ENCODE measurements at places on chromosomes 13 and 19.
A peak's percentile ranks its signal among the peaks of the same experiment; 100 is the strongest.

- peak; percentile 37 for DNase-seq
Observed at GRCh38 chr13:41916173-41916954, 44.5 kb downstream of the VWA8 start.

DNA sequence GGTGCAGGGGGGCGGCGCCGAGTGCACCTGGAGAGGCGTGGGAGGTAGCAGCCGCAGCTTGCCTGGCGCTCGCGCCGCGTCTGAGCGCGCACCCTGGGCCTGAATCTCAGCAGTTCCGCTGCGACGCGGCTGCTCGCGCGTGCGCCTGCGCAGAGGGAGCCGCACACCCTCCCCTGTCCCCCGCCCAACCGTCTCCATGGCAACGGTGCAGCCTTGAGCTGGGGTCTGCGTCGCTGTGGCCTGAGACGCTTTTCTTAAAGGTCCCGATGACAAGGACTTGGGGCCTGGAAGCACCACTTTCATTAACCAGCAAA lies at the start of gene PNMA8B:
Gene PNMA8B (minus strand): TSS at position 82 of the 314 bp plus-strand sequence. CDS start 402 bp downstream, outside the sequence.
- DNase-seq, result no peak

- no peak for DNase-seq
Observed at GRCh38 chr19:12872941-12873890, 8.0 kb downstream of the DNASE2 start.

DNA sequence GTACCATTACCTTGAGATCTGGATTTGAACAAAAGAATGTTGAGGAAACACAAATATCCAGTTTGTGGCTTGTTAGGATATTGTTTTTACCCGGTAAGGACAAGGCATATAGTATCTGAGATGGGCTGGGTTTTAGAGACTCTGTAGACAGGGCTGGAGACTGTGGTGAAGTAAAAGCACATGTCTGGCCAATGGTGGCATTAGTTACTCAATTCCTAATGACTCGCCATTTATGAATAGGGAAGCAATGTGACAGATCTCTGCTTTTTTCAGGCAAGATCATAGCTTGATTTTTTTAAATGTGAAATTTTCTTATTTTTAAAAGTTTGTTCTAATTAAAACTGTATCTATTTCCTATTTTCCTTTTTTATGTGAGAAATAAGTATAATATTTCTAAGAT lies 371.1 kb upstream of the SPRY2 start:
- no peak for DNase-seq

GRCh38 chr13:100520936-100521850 lies 67.4 kb downstream of the GGACT start:
- no peak for DNase-seq

- DNase-seq, result no peak
Observed at GRCh38 chr19:33622505-33622808, 704 bp downstream of the CHST8 start.

DNA sequence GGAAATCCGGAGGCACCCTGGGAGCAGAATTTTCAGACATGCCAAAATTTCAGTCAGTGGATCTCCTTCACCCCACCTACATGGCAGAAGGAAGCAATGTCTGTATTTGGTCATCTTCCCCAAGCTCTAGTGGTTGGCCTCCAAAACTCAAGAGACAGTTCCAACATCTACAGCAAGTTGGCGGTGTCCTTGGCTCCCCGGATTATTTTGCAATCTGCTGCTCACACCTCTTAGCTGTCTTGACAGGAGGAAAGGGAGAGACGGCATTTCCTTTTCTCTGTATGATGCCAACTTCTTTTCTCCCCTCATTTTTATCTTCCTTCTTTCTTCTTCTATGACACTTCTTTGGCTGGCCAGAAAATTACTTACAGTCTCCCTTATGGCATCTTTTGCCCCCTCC lies 159.9 kb downstream of the SUCLA2 start:
- DNase-seq, result no peak

GRCh38 chr13:53042877-53043276 lies 14.3 kb downstream of the OLFM4 start:
- DNase-seq, result no peak

DNA sequence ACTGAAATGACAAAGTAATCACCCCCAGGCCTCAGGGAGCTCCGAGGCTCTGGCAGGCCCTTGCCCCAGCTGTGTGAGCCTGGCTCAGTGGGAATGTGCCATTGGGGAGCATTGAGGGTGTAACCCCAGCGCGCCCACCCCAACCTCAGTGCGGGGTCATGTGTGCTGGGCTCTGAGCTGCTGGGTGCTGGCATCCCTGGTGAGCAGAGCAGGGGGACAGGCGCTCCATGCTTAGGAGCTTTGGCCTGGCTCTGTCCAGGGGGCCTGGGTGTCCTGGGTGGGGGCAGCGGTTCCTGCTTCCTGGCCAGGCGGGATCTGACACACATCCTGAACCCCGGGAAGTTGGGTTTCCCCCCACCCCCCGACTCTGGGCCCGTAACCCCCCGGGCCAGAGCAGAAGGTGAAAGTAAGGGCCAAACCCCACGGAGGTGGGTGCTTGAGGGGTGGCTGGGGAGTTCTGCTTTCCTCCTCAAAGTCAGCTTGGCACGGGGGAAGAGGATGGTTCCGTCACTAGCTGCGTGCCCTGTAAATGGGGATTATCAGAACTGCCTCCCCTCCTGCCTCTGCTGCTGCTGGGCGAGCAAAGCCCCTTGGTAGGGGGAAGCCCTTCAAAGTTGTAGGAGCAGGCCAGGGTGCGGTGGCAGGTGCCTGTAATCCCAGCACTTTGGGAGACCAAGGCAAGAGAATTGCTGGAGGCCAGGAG lies 1.7 kb downstream of the LRP3 start:
- no peak for DNase-seq

DNA sequence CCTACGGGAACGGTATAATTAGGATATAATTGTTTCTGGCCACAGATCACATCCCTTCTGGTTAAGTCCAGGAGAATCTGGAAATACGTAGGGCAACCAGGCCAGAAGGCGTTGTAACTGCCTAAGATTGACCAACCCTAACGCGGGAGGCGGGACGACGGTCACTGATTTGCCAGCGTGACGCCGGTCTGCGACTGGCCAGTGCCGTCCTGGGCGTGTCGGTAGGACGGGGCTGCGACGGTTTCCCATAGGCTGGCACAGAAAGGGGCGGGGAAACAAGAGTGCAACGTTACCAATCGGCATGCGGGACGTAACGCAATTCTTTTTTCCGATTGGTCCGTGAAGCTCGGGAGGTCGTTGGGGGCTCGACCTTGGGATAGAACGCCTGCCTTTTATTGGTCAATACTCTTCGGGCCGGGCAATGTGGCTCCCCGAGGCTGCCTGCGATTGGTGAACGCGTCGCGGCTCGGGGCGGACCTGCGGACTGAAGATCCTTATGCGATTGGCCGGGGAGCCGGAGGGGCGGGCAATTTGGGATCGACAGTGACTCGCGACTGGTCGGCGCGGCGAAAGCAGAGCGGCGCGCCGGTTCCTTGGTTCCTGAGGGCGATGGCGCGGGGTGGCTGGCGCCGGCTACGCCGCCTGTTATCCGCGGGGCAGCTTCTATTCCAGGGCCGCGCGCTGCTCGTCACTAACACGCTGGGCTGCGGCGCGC lies at the start of gene MPV17L2:
Gene MPV17L2 (plus strand): TSS at position 546 of the 715 bp plus-strand sequence. CDS start 64 bp downstream, at position 610.
- DNase-seq, result peak; percentile 99

DNA sequence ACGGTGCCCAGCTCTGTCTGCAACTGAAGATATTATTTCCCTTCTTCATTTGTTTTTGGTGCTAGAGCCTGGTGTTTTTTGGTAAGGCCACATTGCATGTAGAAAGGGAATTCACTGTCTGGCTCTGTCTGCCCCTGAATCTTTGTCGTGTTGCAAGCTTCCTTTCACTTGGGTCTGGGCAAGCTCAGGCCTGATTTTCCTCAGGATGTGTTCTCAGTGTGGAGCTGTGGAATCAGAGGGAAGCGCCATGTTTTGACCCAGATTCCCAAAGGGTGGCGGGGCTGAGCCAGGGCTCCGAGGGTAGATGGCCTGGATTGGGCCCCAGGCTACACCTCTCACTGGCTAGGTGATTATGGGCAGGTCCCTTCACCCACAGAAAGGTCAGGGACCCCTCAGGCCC lies 8.6 kb downstream of the PRKCSH start:
- DNase-seq, result no peak

DNA sequence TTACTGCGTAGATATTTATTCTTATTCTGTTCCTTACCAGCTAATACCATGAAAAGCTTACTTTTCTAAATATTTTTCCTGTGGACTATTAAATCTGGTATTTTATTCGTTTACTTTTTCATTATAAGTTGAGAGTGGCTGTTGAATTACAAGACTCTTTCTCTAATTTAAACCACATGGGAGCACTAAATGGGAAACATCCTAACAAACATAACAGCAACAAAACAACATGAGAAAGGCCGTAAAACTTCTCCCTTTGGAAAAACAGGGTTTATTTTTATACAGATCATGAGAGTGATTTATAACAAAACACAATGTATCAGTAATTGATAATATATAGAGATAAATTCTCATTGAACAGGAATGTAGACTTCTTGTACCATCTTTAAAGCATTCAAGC lies 1592.1 kb downstream of the EFNB2 start:
- no peak for DNase-seq

DNA sequence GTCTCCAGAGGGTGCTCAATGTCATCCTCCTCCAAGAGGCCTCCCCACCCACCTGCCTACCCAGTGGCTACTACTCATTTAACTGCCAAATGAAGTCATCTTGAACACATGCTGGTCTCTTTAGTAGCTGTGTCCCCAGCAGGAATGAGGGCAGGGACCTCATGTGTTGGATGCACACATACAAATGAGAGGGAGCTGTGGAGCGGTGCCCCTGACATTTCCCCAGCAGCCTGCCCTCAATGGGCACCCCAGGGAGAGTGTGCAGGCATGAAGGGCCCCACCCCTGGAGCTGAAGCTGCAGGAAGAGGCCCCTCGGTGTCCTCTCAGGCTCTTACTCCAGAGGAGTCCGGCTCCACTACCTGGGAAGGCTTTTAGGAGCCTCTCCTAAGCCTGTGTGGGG lies 1322.7 kb downstream of the UQCRFS1 start:
- DNase-seq, result no peak

DNA sequence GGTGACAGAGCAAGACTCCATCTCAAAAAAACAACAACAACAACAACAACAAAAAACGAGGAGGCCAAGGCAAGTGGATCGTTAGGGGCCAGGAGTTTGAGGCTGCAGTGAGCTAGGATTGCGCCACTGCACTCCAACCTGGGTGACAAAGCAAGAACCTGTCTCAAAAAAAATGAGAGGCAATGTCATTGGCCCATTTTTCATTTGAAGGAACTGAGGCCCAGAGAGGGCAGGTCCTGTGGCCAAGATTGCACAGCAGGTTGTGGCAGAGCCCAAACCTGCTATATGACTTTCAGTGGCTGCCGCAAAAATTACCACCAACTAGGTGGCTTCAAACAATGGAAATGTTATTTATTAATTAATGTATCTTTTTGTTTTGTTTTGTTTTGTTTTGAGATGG lies 5.5 kb downstream of the PIK3R2 start:
- DNase-seq, result no peak

DNA sequence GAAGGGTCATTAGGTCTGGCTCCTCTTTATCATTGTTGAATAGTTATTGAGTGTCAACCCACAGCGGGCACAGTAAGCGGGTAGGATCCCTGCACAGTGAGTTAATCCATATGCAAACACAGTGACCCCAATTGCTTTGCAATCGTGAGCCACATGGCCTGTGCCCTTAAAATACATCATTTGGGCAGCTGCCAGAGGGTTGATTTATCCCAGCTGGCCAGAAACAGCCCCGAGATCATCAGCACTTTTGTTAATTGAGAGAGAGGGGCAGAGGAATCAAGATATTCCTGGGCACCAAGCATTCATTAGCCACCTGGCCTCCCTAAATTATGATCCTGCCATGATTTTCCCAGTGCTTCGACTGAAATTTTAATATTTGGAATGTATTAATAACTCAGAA lies 9.8 kb upstream of the CNMD start:
- DNase-seq, result no peak

DNA sequence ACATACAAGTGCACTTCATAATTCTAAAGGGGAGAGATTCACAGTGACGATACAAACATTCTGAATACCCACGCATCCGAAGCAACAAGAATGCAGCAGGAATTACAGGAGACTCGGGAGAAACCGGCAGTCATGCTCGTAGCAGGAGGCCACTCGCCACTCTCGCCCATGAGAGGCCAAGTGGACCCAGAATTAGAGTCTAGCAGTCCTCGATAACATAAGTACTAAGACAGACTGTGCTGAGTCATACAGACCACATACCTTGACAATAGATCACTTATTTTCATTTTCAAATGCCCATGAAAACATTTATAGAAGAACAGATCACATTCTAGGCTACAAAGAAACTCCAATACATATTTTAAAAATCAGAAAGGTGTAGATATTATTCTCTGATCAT lies 299.1 kb upstream of the TSHZ3 start:
- DNase-seq, result no peak

GRCh38 chr19:55113570-55114039 lies 3.8 kb downstream of the PPP1R12C start:
- DNase-seq, result peak; percentile 34

DNA sequence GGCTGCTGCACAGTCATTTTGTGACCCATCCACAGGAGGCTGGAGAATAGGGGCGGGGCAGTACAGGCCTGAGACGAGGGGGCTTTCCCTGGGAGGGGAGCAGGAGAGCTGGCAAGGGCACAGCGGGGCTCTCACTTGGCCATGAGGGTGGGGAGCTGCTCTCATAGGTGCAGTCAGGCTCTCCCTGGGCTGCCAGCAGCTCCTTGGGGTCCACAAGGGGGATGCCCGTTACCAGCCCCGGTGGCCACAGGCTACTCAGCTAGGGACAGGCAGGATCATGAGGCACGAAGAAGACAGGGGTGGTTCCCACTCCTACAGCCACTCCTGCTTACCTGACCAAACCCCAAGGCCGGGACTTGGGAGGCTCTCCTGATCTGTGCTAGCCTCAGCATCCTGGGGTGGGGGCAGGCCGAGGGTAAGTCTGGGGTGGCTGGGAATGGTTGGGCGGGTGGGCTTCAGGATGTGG lies 16.5 kb downstream of the ARHGAP33 start:
- DNase-seq, result no peak

DNA sequence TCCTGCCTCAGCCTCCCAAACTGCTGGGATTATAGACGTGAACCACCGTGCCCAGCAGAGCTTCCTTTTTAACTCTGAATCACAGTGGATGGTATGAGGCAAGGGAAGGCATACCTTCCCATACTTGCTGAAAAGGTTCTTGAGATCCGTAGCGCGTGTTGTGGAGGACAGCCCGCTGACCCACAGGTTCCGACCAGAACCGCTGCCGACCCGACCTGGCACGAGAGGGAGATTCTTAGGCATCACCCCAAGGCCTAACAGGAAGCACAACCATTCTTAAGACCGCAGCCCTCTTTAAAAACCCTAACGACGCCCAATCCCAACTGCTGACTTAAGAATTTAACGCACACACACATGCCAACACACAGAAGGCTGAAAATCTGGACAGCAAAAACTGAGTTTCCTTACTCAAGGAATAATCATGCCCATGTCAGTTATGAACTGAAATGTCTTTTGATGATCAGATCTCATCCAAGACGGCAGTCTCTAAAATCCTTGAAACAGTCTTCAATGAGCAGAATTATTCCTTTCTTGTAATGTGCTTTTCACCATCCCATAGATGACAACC lies 12.6 kb downstream of the SAFB2 start:
- DNase-seq, result no peak

Measured in HS-5 (cell line).